ENCODE measurements at places on chromosomes 13 and 19.

GRCh38 chr19:4754248-4754647 lies 30.6 kb upstream of the DPP9 start:
- DNase-seq = no peak

DNA sequence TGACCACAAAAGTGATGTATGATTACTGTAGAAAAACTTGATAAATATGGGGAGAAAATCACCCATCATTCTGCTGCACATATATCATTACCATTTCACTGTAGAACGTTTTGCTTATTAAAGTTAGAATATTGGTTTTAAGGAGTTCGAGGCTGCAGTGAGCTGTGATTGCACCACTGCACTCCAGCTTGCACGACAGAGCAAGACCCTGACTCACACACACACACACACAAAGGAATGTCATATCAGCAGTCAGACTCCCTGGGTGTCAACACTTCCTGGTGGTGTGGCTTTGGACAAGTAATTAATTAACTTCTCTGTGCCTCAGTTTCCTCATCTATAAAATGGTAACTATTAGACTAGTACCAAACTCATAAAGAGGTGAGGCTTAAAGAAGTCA lies 11.3 kb upstream of the PNMA8A start:
- no peak for DNase-seq

DNA sequence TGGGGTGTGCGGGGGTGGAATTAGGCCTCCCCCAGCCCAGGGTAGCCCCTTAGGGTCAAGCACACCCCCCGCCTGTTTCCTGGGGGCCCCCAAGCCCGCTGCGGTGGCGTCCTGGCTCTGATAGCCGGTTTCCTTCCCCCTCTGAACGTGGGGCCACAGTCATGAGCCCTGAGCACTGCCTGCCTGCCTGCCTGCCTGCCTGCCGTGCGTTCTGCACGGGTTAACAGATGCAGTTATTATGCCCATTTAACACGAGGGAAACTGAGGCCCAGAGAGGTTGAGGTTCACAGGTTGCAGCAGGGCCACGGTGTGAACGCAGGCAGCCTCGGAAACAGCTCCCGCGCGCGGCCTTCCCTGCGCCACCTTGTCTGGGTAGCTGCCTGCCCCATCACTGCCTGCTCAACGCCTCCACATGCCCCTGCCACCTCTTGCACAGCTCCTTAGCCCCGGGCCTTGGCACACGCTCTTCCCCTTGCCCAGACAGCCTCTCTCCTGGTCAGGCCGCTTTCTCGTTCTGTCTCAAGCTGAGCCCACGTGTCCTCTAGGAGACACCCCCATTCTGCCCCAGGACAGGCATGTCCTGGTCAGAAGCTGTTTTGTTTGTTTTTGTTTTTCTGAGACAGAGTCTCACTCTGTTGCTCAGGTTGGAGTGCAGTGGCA lies 1.2 kb upstream of the GAMT start:
- no peak for DNase-seq

DNA sequence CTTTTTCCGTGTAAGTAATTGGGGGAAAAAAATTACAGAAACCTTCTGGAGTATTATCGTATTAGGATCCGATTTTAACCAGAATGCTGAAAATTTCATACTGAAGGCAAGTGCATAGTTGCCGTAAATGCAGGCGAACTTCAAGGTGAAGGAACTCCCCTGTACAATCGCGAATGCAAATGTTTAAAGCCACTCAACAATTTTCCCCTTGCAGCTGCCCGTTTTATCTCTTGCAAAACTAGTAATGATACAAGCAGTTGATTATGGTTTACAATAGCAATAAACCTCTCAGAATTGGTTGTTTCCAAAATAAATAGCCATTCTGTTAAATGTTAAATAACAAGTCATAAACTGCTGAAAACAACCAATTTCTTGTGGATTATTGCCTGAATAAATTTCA lies 105.7 kb downstream of the DNAJC15 start:
- no peak for DNase-seq

GRCh38 chr19:44777715-44778347 lies at the start of gene CBLC:
Gene CBLC, plus strand, starts transcription at chr19:44777890. Its CDS starts 42 bp downstream, at chr19:44777932.
- DNase-seq = no peak

DNA sequence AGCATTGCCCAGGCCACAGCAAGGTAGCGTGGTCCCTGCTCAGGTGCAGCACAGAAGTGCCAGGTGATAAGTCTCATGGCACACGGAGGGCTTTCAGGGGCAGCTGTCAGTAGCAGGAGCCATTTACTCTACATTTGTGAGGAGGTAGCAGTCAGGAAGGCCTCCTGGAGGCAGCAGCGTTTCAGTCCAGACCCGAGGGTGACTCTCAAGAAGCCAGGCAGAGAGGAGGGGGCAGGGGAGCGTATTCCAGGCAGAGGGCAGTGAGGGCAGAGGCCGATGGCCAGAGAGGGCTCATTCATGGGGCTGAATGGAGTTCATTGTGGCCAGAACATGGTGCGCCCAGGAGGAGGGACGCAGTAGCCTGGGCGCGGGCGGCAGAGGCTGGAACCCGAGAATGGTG lies 8.9 kb downstream of the PIAS4 start:
- DNase-seq = no peak

- peak; percentile 90 for DNase-seq
Observed at GRCh38 chr19:3606690-3607289, at the start of gene TBXA2R. Gene TBXA2R, minus strand, starts transcription at chr19:3606875. Its CDS starts 6,241 bp downstream, at chr19:3600634.

DNA sequence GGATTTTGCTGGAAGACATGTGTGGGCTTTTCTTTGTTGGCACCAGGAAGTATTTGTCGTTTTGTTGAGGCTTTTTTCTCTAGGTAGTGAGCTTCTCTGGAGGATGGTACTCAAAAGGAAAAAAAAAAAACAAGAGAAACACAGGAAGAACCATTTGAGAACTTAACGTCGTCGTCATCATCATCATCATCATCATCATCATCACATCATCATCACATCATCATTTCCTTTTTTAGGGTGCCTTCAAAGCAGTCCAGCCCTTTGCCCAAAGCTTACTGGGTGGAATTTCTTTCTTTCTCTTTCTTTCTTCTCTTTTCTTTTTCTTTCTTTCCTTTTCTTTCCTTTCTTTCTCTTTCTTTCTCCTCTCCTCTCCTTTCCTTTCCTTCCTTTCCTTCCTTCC lies 2.2 kb upstream of the AMER2 start:
- no peak for DNase-seq

DNA sequence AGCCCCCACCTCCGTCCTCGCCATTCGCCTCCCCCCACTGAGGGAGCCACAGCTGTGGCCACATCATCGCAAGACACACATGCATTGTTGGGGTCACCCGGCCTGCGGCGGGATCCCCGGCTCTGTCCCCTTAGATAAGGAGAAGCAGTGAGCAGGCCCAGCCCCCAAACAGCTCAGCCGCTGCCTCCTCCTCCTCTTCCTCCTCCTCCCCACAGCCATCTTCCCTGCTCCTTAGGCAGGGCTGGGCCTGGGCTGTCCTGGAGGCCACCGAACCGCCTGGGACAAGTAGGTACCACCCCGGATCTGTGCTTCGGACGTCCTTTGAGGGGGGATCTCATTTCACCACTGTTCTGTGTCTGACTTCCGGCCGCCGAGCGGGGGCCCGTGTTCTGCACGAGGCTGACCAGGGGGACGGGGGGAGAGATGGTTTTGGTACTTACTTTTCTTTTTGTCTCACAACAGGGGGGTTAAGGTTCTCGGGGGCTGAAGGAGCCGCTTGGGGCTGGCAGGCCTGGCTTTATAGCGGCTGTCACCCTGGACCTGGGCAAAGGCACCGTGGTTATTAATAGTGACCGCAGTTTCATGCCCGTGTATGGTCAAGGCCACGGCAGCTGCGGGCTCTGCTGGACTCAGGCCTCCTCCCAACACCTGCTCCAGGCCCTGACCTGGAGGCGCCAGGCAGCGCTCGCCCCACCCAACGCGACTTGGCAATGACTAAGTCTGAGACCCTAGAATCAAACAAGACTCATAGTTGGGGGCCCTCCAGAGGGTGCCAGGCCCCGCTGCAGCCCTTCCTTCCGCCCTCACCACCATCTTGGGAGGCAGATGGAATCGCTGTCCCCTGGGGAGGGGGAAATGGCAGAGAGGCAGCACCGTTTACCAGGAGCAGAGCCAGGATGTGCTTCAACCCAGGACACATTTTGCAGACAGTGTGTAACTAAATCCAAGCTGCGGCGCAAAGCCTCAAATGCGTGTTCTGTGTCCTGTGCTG lies 18.3 kb downstream of the NMRK2 start:
- DNase-seq = peak; percentile 68

GRCh38 chr13:113555141-113555540 lies 29.4 kb upstream of the TFDP1 start:
- DNase-seq = no peak

DNA sequence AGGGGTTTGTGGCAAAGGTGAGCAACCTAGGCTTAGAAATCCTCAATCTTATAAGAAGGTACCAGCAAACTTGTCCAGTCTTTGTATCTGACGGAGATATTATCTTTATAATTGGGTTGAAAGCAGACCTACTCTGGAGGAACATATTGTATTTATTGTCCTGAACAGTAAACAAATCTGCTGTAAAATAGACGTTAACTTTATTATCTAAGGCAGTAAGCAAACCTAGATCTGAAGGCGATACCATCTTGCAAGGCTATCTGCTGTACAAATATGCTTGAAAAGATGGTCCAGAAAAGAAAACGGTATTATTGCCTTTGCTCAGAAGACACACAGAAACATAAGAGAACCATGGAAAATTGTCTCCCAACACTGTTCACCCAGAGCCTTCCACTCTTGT lies 3.8 kb upstream of the KLK2 start:
- no peak for DNase-seq

DNA sequence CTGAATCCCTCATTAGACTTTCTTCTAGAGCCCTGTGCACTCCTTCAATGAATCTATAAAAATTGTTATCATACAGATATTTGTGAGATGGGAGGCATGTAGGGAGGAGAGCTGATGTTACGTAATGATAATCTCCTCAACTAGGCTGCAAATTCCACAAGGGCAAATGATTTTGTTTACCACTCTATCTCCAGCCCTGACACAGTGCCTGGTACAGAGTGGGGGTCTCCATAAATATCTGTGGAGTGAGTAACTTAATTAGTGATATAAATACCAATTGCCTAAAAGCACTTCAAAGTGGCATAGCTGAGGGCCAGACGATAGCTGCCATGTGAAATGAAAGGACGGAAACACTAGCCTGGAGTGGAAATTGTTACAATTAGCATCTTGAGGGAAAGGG lies 54.2 kb downstream of the SERTM1 start:
- no peak for DNase-seq

- peak; percentile 64 for DNase-seq
Observed at GRCh38 chr19:17757125-17757524, 5.8 kb downstream of the FCHO1 start.

DNA sequence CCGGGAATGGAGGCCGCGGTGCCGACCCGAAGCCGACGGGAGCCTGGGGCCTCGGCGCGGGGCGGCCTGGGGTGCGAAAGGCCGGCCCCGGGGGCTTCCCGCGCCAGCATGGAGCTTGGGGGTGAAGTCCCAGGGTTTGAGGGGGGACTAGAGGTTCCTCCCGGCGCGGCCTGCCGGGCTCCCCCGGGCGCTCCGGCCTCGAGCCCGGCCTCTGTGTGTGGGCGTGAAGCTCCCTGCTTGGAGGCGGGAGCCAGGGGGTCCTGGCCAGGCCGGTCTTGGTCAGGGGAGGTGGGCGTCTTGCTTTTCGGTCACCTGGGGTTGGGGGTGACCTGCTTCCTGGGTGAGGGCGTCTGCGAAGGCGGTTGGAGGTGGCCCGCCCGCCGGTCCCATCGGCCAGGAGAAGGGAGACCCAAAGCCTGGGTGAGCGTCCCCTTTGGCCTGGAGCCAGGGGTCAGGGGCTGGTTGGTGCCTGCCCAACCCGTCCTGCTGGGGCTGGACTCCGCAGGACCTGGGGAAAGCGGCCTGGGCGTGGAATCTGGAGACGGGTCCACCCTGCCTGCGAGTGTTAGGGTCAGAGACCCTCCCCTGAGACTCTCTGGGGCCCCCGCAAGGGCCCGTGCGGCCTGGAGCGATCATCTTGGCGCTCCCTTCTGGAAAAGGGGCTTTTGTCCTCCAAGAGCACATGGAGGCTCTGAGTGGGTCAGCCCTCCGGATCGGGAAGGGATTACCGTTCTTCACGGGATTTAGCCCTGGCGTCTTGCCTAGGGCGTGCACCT lies 535 bp downstream of the BSG start:
- peak; percentile 82 for DNase-seq

DNA sequence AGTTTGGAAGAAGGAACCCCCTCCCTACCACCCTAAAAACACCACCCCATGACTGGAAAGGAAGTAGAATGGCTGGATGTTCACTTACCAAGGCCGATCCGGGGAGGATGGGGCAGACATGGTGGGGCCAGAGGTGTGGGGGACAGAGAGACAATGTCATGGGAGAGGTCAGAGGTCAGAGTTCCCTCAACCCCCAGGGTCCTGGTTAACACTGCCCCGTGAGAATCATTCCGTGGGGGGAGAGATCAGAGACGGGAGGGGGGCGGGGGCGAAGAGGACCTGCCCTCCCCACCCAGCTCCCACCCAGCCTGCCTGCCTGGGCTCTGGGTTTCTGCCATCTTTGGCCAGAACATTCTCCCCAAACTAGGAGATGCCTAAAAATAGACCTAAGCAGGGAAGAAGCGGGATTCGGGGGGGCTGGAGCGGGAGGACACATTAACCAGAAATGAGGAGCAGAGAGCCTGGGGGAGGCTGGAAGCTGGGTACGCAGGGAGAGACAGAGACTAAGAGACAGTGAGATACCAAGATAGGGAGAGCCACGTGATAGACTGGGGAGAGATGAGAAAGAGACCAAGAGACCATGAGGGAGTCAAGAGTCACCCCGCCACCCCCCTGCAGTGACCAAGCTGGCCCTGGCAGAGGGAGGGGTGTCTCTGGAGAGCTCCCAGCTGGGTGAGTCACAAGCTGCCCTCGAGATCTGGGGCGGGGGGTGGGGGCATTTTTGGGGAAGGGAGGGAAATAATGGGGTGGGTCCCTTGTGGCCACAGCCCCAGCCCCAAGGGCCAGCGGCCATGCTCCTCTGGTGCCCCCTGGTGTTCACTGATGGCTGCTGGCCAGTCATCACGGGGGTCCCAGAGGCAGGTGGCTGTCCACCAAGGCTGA lies 6.1 kb upstream of the KANK2 start:
- peak; percentile 94 for DNase-seq

DNA sequence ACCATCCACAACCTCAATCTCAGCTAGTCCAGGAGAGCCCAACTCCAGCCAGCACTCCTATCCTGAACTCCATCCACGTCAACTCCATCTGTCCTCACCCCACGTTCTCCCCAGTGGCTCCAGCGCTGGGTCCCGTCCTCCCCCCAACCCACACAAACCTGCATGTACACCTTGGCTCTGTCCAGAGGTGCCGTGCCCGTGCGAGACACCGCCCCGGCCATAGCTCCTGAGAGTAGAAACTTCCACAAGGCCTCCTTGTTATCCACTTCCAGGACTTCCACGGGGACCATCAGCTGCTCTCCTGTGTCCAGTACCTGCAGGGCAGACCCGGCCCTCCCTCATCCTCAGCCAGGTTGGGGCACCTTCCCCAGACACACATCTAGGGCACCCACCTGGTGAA lies 1.7 kb downstream of the SLC25A41 start:
- DNase-seq = no peak
